Fibroblast of the aortic adventitia (primary cell): ENCODE measurements at places on chromosomes 7 and 10.

GRCh38 chr10:24414597-24414996 is 205.7 kb downstream of the KIAA1217 start:
- DNase-seq: no peak

- DNase-seq: peak; percentile 97
Observed at GRCh38 chr10:125057158-125058001, 103.0 kb downstream of the CTBP2 start.

DNA sequence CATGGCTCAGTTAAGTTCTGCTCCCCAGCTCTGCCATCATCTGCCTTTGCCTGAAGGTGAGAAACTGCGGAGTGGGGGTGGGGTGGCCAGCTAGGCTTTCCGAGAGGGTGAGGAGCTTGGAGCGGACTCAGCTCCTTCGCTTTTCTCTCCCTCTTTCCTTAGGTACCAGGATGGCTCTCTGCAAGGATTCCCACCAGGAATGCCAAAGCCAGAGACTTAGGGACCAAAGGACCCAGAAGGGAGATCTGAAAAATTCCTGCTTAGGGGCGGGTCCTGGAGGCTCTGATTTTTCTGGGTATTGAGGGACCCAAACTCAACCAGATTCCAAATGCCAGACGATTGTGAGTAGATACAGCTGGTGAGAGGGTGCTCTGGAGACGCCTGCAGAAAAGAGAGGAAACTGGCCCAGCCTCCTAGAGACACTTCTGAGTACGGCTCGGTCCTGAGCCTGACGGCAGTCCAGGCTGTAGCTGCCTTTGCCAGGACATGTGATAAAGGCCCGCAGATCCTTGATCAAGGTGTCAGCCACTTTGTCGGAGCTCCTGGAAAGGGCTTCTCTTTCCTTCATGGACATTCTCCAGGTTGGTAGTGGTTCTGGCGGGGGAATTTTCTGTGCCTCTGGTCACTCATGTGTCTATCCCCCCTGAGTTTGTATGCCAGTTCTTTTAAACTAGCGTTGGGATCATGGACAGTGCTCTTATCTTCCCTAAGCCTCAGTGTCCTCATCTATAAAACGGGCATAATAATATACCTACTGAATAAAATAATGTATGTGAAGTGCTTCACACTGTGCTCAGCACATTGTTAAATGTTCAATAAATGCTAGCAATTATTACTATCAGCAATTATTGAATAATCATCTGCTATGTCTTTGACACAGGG is 42.5 kb upstream of the BTRC start:
- DNase-seq: no peak

GRCh38 chr7:4134631-4135030 is 547.5 kb upstream of the FOXK1 start:
- DNase-seq: no peak

DNA sequence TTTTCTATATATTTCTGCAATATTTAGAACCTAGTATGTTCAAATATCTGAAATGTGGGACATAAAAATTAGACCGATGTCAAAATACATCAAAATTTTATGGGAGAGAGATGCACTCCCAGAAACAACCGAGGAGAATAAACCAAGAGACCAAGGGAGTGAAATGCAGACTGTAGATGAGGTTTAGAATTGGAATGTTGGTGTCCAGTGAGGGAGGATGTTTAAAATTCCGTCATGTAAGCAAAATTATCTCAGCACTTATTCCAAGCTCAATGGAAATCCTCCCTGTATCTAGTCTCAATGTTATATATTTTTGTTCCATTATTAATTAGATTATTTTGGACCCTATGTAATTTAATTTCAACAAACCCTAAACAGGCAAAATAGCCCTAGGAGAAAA is 61.9 kb upstream of the MAGI2 start:
- no peak for DNase-seq
